Activated naive CD8-positive, alpha-beta T cell treated with anti-CD3 and anti-CD28 coated beads, Interleukin-2, amount 10 ng/mL, durations not matched to agents 7 days and 5 days (primary cell): ENCODE measurements at places on chromosomes 6 and 20. TPM values are rescaled to one million over a fixed set of nuclear protein-coding genes. Genes with fewer than 3 reads are reported as not detected.

Gene PKHD1
- not detected for total RNA-seq

Gene PPP1R16B
- total RNA-seq = 73.4 TPM

Gene RIPOR3
- not detected for total RNA-seq

Gene LPA
- total RNA-seq = not detected

Gene TP53TG5
- not detected for total RNA-seq

Gene ELOVL2
- not detected for total RNA-seq

Gene VIP
- total RNA-seq = not detected

Gene FAM50B
- 8.2 TPM for total RNA-seq

Gene KCNK16
- total RNA-seq = not detected

Gene RAB44
- not detected for total RNA-seq

Gene MMP24
- total RNA-seq = 0.08 TPM

Gene AVP
- not detected for total RNA-seq

Gene CHMP4B
- 82.8 TPM for total RNA-seq

Gene WFDC2
- not detected for total RNA-seq

Gene THBS2
- total RNA-seq = not detected

Gene HLA-DRB1
- 12.1 TPM for total RNA-seq

Gene HTR1B
- not detected for total RNA-seq

Gene PAX1
- not detected for total RNA-seq

Gene SCRT2
- not detected for total RNA-seq

Gene CALHM5
- total RNA-seq = not detected

Gene GPR63
- 1.1 TPM for total RNA-seq
